ENCODE measurements at places on chromosomes 1 and 21.

GRCh38 chr1:111992476-111992875 lies 3.0 kb upstream of the KCND3 start:
- peak; percentile 74 for DNase-seq

DNA sequence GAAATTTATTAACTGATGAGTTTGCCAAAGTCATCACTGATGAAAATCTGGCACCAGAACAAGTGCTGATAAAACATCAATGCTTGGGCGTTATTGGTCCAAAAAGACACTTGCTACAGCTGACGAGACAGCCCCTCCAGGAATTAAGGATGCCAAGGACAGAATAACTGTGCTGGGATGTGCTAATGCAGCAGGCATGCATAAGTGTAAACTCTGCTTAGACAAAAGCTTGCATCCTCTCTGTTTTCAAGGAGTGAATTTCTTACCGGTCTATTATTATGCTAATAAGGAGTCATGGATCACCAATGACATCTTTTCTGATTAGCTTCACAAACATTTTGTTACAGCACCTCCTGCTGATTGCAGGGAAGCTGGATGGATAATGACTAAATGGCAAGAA lies 402.0 kb downstream of the LTN1 start:
- DNase-seq, result no peak

- no peak for DNase-seq
These were observed 15.3 kb upstream of the SHCBP1L start for GRCh38 chr1:182968151-182968741.

- no peak for DNase-seq
These were observed 72.7 kb upstream of the CNN3 start for GRCh38 chr1:94999456-95000131.

DNA sequence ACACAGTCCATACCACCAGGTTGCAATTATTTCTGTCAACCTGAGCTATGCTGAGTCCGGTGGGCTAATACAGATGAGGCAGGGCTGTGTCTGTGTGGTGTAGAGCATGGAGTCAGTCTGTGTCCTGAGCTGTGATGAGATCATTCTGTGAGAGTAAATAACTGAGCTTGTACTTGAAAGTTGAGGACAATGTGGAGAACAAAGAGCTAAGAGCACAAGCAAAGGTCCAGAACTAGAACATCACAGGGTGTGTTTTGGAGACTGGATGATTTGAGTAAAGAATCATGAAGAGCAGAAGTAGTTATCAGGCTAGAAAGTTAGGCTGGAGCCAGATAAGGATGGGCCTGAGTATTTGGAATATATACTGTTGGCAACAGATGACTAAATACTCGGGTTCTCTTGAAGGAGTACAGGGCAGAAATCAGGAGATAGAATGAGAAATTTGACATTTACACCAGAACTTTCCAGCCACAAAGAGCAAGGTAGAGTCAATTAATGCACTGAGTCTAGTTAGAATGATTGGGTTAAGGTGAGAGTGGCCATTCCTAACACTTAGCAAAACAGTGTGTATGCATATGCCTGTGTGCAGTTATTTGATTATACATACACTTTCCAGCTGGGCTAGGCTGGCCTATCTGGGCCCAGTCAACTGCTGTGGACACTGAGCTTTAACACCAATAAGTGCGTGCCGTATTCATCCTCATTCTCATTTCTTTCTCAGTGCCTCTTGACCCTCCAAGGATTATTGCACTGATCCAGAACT lies 48.8 kb downstream of the LEPR start:
- DNase-seq, result no peak

DNA sequence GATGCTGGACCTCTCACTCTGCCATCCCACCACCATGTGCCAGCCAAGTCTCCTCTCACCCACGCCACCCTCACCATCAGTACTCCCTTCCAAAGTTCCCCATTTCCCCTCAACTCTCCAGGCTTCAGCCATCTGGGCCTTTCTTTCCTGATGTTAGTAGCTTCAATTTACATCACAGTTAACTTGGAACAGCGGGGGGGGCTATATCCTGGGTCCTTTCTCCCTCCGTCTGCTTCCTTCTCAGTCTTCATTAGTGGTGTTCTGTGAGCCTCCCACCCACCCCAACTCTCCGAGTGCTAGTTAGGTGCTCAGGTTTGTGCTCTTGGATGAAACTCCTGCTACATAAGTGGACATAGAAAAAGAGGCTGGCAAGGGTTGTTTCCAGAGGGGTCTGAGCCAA lies 31.9 kb downstream of the KCNC4 start:
- no peak for DNase-seq

- DNase-seq, result no peak
These were observed 188.8 kb downstream of the MATN1 start for GRCh38 chr1:30534551-30534940.

DNA sequence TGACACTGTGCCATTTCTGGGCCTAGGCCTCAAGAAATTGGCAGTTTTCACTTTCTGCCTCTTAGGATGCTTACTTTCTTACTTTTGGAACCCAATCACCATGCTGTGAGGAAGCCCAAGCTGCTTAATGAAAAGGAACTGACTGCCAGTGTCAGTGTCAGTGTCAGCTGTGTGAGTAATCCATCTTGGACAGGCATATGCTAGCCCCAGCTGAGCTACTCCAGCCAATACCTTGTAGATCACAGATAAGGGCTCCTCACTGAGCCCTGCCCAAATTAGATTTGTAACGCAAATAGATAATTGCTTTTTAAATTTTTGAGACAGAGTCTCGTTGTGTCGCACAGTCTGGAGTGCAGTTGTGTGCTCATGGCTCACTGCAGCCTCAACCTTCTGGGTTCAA lies 59.6 kb downstream of the SELENOF start:
- DNase-seq, result no peak

GRCh38 chr1:165114022-165114888 lies 242.3 kb downstream of the LMX1A start:
- DNase-seq, result no peak

- peak; percentile 86 for DNase-seq
These were observed 1.6 kb upstream of the CLSTN1 start for GRCh38 chr1:9825093-9826074.

- no peak for DNase-seq
These were observed 20.5 kb upstream of the TRABD2B start for GRCh38 chr1:48017716-48018115.

DNA sequence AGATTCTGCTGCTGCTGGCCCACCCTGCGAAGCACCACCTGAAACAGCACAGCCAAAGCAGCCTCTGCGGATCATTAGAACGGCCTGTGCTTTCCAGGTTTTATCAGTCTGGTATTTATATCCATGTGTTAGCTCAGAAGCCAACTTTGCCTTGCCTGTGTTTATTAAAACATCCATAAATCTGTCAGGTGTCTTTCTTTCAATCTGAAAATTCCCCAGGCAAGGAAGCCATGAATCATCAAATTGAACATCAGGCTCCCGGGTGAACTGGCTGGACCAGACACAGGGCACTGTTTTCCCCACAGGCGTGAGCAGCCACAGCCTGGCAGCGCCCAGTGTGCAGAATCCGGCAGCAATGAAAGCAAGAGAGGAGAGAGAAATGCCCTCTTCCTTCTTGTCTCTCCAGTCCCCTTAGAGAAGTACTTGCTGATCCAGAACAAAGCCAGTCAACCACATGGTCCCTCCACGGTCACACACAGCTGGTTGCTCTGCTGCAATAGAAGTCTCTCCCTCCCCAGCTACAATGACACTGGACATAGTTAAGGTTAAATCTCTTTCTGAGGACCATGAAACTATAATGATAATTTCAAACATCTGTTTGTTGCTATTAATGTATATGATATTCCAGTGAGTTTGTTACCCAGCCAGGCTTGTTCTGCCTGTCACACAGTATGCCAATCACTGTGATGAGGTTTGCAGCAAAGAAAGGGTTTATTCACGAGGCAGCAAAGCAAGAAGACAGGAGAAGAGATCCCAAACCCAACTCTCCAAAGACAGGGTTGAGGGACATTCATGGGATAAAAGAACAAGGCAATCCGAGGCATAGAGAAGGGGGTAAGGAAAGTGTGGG lies 212.1 kb upstream of the FMN2 start:
- DNase-seq, result no peak

- no peak for DNase-seq
These were observed 74.8 kb downstream of the WDR3 start for GRCh38 chr1:118004312-118004711.

DNA sequence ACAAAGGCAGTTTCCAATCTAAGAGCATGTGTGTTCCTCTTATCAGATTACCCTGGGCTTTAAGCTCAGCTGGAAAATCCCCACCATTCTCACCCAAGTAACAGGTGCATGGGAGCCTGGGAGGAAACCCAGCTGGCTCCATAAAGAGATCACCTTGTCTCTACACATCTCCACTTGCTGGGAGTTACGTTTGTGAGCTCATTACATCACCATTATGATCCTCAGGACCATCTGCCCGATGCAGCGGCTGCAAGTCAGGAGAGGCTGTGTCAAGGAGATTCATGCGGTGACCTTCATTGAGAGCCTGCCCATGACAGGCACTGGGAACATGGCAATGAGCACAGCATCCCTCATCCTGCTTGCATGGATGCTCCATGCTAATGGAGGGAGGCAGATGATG lies 618.0 kb downstream of the NPHP4 start:
- DNase-seq, result no peak

- no peak for DNase-seq
These were observed 56.2 kb upstream of the SMYD2 start for GRCh38 chr1:214224611-214225354.

GRCh38 chr21:44437696-44438431 lies 17.4 kb upstream of the LRRC3 start:
- no peak for DNase-seq

DNA sequence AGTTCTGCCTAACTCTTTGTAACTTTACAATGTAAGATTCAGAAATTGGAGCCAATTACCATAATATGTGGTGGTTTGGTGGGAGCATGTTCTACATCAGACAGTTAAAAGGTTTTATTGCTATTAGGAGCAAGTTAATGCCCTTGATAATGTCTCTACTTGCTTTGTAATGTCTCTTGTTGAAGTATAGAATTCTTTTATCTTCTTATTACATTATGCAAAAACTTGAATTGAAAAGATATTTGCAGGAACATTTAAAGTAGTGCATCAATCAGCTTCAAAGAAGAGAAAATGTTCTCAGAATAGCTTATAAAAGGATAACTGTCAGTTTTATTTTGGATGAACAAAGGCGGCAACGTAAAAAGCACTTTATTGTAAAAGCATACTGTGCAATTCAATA lies 77.8 kb downstream of the RWDD3 start:
- DNase-seq, result no peak

DNA sequence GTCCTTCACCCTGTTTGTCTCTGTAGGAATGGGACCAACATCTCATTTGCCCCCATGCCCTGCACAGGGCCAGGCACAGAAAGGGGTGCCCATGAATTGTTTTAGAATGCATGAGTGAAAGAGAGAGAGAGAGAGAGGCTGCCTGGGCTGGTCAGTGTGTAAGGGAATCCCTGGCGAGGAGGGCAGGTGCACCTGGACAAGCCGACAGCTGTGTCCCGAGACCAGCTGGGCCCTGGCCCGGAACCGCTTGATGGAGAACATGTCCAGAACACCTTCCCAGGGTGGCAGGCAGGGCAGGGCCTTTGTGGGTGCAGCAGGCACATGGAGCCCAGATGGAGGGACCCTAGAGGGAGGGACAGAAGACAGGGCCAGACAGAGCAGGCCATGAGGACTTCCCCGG lies 22.7 kb downstream of the SPOCD1 start:
- DNase-seq, result no peak

- DNase-seq, result no peak
These were observed 6.9 kb upstream of the DENND1B start for GRCh38 chr1:197781968-197782721.

DNA sequence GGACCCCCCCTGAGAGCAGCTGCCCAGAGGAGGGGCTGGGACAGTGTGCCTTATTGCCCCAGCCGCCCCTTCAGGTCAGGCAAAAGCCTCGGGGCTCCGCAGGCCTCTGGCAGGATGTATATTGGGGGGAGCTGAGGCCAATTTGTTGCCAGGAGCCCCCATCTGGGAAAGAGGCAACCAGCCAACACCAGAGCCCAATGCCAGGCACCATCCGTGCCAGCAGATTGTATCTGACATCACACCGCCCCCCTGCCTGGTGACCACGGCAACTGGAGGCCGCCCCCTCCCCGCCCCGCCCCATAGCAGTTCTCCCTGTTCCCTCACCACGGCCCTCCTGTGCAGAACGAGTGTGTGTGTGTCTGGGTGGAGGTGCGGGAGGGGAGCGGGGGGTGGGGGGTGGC lies 3.6 kb upstream of the PLEKHG5 start:
- DNase-seq, result no peak

GRCh38 chr1:66893712-66894111 lies 30.9 kb downstream of the DNAI4 start:
- no peak for DNase-seq

DNA sequence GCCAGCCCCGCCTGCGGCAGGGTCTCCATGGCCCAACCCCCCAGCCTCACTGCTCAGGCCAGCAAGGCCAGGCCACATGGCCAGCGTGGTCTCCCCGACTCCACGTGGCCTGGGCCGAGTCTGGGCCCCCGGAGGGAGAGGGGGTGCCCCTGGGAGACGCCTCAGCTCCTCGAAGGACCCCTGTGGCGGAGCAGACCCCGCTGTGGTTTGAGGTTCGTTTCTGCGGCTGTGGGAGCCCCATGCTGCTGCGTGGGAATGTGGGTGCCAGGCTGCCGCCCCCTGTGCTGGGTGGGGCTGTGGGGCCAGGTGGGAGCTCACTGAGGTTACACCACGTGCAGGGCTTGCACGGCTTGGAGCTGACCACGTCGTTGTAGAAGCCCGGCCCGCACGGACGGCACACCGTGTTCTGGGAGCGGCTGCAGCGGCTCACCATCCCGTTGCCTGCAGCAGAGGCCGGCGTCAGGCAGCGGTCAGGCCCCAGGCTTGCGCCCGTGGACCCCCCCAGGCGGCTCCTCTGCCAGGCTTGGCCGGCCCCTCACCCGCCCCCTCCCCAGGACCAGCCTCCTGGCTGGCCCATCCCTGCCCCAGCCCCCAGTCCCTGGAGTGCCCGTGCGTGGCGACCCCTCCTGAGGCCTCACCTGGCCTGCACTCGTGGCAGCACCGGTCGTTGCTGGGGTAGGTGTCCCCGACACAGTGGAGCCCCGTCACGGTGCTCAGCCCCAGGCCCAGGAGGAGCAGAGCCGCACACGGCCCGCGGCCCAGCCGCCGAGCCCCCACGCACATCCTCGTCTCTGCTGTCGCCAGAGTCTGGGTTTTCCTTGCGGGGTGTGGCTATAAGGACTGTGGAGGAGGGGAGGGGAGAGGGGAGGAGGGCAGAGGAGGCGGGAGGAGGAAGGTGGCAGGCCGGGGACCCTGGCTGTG lies at the start of gene TNFRSF4:
TSS of gene TNFRSF4 (minus strand) at position 809 of the 921 bp plus-strand sequence. CDS start at position 783, 26 bp downstream.
- no peak for DNase-seq

- no peak for DNase-seq
These were observed 16.8 kb downstream of the CNST start for GRCh38 chr1:246583056-246583440.

DNA sequence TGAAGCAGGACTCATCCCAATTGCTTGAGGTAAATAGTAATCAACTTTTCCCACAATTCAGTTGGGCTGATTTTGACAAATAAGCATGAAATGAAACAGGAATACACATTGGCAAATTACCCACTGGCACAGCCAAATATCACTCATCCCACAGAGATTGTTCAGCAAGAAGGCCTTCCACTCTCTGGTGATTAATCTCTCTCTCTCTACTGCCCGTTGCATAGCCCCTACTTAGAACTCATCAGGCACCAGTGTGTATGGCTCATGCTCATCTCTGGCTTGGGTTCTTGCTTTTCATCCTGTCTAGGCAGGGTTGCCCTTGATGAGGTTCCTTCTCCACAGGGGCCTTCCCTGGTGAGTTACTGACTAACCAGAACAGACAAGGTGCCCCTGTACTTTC lies 1.1 kb downstream of the BSDC1 start:
- no peak for DNase-seq

- DNase-seq, result no peak
These were observed 120.6 kb downstream of the MAB21L3 start for GRCh38 chr1:116231752-116232151.

GRCh38 chr21:37514038-37514667 lies 147.6 kb downstream of the DYRK1A start:
- no peak for DNase-seq

All from MV-4-11 (cell line).